ENCODE measurements at places on chromosomes 1 and 21. TPM values are rescaled to one million over a fixed set of nuclear protein-coding genes. Genes with fewer than 3 reads are reported as not detected.

Gene C1orf159
- 7.3 TPM for total RNA-seq

Gene FOXE3
- not detected for total RNA-seq

Gene TTC39A
- total RNA-seq = 0.82 TPM

Gene ADORA1
- 0.94 TPM for total RNA-seq

Gene CYP4Z1
- not detected for total RNA-seq

Gene RNF223
- not detected for total RNA-seq

Gene OR14K1
- total RNA-seq = not detected

Gene KCNN3
- total RNA-seq = not detected

Gene CCDC190
- not detected for total RNA-seq

Gene S100A3
- 0.81 TPM for total RNA-seq

Gene CSF3R
- not detected for total RNA-seq

Gene ADAMTS5
- total RNA-seq = 10.3 TPM

Gene FNDC5
- total RNA-seq = not detected

Gene LYSMD1
- 11.4 TPM for total RNA-seq

Gene CBR3
- 17.8 TPM for total RNA-seq

Gene TFF3
- total RNA-seq = not detected

Gene MCOLN3
- 0.35 TPM for total RNA-seq

Gene NPHS2
- total RNA-seq = not detected

Gene RSPH1
- total RNA-seq = not detected

Gene CAMK1G
- total RNA-seq = not detected

Gene SSBP3
- 15.9 TPM for total RNA-seq

Gene ALPL
- 1.9 TPM for total RNA-seq

Gene IFI44L
- total RNA-seq = 15.0 TPM

Gene CNST
- total RNA-seq = 11.2 TPM

Gene OLIG1
- total RNA-seq = not detected

Gene LYPD8
- not detected for total RNA-seq

Gene PLEKHG5
- 1.2 TPM for total RNA-seq

Gene CTSK
- total RNA-seq = 0.92 TPM

Gene CHI3L1
- 4.8 TPM for total RNA-seq

Gene RIPK4
- 0.76 TPM for total RNA-seq

Gene SPRR5
- total RNA-seq = not detected

Gene OR2L2
- total RNA-seq = 0.16 TPM

Gene HES2
- total RNA-seq = 0.59 TPM

Gene TENT5C
- 6.4 TPM for total RNA-seq

Gene CDC42
- 317 TPM for total RNA-seq

Gene NMNAT2
- 0.07 TPM for total RNA-seq

Gene S100A2
- total RNA-seq = 34.8 TPM

Gene FAM78B
- 0.30 TPM for total RNA-seq

Gene FAM229A
- total RNA-seq = not detected

Gene RAB42
- 14.1 TPM for total RNA-seq

Gene CCDC185
- total RNA-seq = 0.47 TPM
